ENCODE measurements at places on chromosomes 13 and 19. TPM values are rescaled to one million over a fixed set of nuclear protein-coding genes. Genes with fewer than 3 reads are reported as not detected.

MEF2B gene
- 0.21 TPM for total RNA-seq

SLC7A9 gene
- total RNA-seq = not detected

TNPO2 gene
- 64.0 TPM for total RNA-seq

FPR3 gene
- total RNA-seq = 2.3 TPM

DNA sequence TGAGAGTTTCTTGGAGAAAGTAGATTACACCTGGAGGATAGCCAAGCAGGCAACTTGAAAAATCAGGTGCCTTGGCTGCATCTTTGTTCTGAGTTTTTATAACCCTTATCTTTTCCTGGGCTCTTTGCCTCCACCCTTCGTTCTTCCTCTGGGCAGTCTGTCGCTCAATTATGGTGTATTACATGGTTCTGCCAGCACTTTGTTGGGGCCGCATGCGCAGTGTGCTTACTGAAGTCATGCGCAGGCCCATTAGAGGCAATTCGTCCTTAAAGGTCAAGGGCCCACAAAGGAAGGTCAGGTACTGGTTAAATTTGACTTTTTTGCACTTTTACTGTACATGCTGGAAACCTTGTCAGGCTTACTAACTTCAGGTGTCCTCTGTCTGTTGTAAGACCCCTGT lies 761.9 kb upstream of the SLITRK5 start:
- no peak for DNase-seq

DNA sequence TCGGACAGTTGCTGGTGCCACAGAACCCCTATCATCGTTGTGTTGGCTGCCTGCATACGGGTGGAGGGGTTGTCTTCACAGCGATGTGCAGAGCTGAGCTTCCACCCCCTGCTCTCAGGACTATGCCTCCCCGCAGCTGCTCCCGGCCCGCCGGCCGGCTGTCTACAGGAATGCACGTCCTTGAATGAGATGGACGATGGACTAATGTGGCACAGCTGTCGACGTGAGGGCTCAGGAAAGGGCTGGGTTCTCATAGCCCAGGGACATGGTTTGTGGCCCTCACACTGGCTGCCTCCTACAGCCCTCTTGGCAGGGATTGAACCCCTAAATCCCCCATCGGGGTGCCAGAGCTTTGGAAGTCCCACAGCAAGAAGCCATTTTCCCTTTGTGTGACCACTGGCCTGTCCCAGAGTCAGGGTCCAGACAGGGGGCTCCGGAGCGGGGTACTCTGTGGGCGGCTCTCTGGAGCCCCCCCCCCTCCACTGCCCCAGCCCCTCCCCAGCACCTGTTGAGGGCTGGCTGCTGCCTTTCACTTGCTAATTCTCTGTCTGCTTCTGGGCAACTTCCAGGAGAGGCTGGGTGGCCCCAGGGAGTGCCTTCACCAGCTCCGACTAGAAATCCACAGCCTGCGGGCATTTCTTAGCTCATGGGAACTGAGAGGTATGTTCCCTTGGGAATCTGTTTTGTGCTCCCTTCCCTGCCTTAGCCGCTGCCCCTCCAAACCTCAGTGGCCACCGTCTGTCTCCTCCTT lies 40.2 kb downstream of the TSSK6 start:
- no peak for DNase-seq

DNA sequence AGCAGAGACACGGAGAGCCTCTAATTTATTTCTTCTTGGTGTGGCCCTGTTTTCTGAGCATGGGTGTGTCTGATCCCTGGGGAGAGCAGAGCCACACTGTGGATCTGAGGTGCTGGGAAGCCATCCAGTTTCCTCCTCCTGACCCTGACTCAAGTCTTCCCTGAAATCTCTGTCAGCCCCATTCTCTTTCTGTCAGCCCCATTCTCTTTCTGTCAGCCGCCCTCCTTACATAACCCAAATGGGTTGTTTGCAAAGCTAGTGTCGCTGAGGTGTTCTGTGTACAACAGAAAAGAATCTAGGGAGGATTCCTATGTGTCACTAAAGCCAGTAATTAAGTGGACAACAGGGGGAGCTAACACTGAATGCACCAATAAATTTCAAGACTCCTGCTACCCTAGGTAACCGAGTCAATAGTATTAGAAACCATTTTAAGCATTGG lies 50.2 kb downstream of the LRCH1 start:
- no peak for DNase-seq

DNA sequence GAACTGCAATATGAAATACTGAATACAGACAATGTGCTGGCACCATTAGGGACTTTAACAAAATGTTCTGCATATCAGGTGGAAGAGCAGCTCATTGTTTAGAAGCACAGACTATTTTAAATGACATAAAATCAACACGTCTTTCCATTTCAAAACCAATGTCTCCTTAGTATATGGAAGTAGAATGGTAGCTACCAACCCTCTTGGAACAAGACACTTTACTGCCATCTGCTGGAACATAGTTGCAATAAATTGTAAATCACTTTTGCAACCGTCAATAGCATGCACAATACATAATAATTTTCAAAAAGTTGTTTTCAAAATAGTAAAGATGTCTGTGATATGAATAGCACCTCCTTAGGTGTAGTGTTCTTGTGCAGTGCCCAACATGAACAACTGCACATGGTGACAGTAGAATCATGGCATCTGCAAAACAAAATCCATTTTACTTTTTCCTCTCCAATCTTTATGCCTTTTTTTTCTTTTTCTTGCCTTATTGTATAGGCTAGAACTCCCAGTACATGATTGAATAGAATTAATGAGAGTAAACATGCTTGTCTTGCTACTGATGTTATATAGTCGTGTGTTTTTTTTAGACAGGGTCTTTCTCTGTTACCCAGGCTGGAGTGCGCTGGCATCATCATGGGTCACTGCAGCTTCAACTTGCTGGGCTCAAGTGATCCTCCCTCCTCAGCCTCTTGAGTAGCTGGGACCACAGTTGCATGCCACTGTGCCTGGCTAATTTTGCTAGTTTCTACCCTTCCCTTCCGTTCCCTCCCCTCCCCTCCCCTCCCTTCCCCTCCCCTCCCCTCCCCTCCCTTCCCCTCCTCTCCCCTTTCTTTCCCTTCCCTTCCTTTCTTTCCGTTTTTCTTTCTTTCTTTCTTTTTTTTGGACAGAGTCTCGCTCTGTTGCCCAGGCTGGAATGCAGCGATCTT lies 7.8 kb upstream of the LYPD5 start:
- DNase-seq = no peak

DNA sequence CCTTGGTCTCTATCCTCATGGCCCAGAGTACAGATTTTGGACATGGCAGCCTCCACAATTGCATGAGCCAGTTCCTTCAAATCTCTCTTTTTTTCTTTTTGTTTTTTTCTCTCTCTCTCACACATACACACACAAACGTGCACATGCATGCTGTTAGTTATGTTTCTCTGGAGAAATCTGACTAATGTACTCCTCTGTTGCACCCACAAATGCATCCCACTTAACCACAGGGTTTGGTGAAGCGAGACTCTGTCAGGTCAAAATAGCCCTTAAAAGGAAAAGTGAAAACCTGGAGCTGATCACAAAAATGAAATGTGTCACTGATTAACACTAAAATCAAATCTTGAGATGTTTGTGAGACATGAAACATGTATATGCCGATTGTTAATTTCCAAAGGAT lies 374.6 kb upstream of the ARGLU1 start:
- no peak for DNase-seq

DNA sequence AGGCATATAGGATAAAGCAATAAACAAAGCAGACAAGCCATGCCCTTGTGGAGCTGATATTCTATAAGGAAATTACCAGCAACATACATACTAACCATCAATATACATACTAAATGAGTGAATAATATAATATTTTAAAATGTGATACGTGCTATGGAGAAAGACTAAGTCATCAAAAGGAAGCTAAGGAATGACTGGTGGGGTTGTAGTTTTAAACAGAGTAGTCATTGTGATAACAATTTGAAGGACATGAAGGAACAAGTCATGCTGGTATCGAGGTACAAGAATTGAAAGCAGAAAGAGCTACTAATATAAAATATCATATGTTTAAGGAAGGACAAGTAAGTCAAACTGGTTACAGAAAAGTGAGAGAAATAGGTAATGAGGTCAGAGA lies 894.9 kb upstream of the PCDH9 start:
- DNase-seq = no peak

- no peak for DNase-seq
Measured at GRCh38 chr13:101401196-101401595, 15.1 kb downstream of the NALCN start.

- DNase-seq = no peak
Measured at GRCh38 chr19:47545061-47545948, 27.6 kb downstream of the ZNF541 start.

GRCh38 chr19:18135712-18136584 lies 17.0 kb upstream of the PIK3R2 start:
- DNase-seq = no peak

GRCh38 chr13:83136660-83137059 lies 745.6 kb downstream of the SLITRK1 start:
- no peak for DNase-seq

Measured in tibial nerve (tissue), 4 donors.